Stimulated activated CD8-positive, alpha-beta memory T cell treated with anti-CD3 and anti-CD28 coated beads, Interleukin-4, amount 100 ng/mL, for 1 hour (primary cell): ENCODE measurements at places on chromosomes 6 and 20.

GRCh38 chr20:10167040-10167439 is 51.6 kb upstream of the SNAP25 start:
- no peak for DNase-seq

GRCh38 chr20:38551056-38551626 is 29.9 kb upstream of the ADIG start:
- no peak for DNase-seq

DNA sequence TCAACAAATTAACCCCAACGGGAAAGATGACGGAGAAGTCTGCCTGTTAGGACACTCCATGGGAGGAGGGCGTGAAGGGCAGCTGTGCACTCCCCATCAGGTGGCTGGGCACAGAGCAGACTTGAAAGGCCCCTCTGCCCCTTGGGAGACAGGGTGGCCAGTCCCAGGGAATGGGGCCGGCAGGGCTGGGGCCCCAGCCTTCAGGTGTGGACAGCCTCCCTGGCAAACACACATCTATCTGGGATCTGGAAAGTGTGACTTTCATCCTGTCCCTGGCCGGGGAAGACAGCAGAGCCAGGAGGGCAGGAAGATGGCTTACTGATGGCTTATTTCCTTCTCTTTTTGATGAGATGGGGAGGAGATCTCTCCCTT is 4.5 kb upstream of the FRMD1 start:
- DNase-seq, result no peak

DNA sequence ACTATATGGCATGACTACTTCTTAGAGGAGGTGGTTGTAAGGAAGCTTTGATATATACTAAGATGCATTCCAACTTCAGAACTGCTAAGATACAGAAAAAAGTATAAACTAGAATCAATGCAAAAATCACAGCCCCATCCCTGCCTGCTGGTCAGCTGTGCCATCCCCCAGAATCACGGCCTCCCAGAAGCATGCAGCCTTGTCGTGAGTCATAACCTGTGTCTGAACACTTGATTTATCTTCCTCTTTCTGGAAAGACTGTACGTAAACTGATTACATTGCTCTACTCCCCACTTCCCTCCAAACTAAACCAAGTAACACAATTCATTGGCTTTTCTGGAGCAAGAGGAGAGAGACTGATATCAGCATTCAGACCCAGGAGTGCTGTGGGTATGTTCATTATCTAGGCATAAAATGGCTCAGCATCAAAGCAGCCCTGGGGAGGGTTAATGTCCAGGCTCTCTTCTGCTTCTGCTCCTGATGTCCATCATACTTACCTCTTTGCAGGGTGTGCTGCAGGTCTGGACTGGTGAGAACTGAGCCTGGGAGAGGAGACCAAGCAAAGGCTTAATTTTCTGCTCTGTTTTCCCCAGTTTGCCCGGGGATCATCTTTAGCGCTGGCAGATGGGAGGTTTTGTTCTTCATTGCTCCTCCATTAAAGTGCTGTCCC is 18.4 kb downstream of the SCP2D1 start:
- DNase-seq, result no peak

DNA sequence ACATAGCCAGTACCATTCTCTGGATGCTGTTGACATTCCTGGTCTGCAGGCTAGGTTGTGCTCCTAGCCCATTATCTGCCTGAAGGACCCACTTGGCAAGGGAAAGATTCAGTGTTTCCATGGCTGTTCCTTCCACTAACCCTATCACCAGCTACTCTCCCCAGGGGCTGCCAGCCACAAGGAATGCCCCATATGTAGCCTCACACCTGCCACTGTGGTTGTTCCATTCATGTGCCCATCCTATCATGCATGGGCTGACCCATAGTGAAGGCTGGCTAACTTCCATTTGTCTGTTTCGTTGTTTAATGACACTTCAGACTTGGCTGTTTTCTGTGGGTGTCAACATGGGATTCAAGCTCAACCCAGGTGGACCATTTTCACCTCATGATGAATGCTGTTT is 25.6 kb upstream of the HLA-A start:
- no peak for DNase-seq

DNA sequence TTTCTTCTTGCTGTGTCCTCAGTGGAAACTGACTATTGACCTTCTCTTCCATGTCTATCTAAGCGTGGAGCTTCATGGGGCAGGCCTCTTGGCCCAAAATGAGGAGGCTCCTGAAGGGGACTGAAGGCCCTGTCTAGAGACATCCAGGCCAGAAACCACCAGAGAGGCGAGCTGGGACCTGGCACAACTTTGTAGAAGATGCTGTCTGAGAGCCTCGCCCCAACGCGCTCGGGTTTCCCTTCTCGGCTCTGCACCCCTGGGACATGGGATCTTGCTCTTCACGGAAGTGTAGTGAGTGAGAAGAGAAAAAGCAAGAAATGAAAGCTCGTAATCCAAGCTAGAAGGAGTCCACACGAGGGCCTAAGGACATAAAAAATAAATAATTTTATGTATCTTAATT is 96.8 kb downstream of the GMPR start:
- DNase-seq, result no peak

DNA sequence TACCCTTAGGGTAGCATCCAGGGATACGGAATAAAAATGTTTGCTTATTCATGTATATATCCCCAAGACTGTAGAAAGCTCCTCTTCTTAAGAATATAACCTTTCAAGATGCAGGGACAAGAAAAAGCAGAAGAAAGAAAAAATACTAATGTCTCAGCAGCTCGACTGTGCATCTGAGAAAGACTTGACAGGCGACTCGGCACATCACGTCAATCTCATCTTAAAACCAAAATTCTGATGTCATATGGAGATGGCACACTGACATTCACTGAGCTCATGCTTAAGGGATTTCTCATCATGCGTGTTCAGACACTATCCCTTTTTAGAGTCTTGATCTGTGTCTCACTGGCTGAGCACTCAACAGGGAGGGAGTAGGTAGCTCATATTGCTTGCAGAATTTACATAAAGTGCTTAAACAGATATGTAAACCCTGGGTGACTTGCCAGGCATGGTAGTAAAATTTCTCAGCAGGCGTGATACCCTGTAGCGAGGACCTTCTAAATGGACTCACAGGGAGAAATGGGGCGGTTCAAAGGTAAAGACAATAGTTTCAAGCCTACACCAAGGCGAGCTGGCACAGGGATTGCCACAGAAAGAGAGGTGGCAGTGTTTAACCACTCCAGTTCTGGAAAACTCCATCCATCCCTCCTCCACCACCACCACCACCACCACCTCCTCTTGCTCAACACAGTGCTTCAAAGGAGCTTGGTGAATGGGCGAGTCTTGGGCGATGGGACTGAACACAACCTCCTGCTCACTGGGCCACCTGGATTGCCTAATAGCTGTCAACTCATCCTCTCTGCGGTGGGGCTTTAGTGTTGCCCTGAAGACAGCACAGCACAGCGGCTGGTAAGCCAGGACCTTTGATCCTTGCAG is 330.5 kb downstream of the TFAP2A start:
- no peak for DNase-seq

GRCh38 chr6:89118931-89119330 is 1.1 kb upstream of the SRSF12 start:
- DNase-seq, result no peak

GRCh38 chr6:151497905-151498304 is 4.1 kb downstream of the CCDC170 start:
- no peak for DNase-seq

- no peak for DNase-seq
Measured at GRCh38 chr20:14538433-14538832, 201.0 kb upstream of the FLRT3 start.

DNA sequence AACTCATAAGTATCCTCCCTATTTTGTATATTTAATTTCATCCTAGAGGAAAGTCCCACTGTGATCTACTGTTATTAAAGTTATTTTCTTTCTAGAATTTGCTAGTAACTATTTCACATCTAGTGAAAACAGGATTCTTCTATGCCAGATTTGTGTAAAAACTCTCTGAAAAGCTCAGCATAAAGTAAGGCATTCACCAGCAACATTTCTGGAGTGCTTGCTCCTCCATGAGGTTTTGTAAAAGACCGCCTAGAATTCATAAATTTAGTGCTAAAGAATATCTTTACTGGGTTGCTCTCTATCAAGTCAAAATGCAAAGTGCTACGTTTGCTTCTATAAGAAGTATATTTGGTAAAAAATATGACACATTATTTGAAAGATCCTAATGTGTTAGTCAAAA is 173.5 kb upstream of the IRAK1BP1 start:
- no peak for DNase-seq

DNA sequence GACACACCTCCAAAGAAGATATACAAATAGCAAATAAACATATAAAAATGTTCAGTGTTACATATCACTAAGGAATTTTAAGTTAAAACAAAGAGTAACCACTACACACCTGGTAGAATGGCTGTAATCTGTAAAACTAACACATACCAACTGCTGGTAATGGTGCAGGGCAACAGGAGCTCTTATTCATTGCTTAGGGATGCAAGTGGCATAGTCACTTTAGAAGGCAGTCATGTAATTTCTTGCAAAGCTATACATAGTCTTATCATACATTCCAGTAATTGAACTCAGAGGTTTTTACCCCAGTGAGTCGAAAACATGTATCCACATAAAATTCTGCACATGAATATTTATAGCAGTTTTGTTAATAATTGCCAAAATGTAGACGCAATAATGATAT is 906.8 kb upstream of the CITED2 start:
- no peak for DNase-seq

GRCh38 chr6:164018133-164018532 is 603.6 kb downstream of the QKI start:
- DNase-seq, result no peak

GRCh38 chr20:23668477-23668951 is 20.3 kb downstream of the CST4 start:
- no peak for DNase-seq

DNA sequence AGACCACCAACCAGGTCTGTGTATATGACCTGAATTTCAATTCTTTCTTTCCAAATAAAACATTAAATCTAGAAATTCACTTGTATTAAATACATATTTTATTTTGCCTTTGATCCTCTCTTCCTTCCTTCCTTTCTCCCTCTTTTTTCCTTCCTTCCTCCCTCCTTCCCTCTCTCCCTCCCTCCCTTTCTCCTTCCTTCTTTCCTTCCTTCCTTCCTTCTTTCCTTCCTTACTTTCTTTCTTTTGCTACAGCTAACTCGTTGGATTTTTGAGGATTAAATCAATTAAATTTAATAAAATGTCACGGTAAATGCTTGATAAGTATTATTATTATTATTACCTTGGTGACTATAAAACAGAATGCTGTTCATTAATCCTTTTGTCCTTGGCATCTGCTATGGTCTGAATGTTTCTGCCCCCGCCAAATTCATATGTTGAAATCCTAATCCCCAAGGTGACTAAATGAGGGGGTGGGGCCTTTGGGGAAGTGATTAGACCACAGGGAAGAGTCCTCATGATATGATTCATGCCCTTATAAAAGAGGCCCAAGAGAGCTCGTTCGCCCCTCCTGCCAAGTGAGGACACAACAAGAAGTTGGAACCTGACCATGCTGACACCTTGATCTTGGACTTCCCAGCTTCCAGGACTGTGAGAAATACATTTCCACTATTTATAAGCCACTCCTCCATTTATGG is 67.6 kb upstream of the BTBD3 start:
- no peak for DNase-seq

GRCh38 chr20:7196481-7196880 is 429.0 kb downstream of the BMP2 start:
- DNase-seq, result no peak

- peak; percentile 51 for DNase-seq
Measured at GRCh38 chr6:149934249-149935156, 7.3 kb upstream of the ULBP2 start.

DNA sequence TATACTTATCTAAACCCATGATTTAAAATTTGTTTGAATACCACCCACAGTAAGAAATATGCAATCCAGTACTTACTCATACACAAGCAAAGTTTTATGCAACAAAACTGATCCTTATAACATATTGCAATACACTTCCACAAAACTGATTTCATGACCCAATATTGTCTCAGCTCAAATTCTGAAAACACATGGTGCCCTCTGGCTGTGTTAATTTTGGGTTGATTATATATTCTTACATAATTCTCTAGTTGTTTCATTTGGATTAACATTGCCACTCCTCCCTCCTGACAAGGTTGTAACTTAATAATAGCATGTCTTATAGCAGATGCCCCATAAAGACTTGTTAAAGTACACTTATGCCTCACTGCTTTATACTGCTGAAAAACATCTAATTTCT is 73.0 kb upstream of the TULP1 start:
- DNase-seq, result no peak

DNA sequence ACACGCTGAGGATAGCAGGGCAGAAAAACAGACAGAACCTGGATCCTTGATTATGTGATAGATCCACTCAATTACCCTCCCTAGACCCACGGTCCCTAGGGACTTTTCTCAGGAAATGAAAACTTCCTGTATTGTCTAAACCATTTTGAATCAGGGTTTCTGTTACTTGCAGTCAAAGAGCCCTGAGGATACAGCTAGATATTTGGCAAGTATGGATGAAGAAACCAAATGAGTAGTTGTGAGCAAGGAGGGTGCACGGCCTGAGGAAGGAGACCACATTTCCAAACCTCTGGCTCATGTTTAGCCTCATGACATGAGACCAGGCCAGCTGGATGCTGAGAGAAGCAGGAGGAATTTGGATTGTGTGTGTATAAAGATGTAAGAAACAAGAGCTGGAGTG is 91.6 kb downstream of the MRPL14 start:
- DNase-seq, result no peak

DNA sequence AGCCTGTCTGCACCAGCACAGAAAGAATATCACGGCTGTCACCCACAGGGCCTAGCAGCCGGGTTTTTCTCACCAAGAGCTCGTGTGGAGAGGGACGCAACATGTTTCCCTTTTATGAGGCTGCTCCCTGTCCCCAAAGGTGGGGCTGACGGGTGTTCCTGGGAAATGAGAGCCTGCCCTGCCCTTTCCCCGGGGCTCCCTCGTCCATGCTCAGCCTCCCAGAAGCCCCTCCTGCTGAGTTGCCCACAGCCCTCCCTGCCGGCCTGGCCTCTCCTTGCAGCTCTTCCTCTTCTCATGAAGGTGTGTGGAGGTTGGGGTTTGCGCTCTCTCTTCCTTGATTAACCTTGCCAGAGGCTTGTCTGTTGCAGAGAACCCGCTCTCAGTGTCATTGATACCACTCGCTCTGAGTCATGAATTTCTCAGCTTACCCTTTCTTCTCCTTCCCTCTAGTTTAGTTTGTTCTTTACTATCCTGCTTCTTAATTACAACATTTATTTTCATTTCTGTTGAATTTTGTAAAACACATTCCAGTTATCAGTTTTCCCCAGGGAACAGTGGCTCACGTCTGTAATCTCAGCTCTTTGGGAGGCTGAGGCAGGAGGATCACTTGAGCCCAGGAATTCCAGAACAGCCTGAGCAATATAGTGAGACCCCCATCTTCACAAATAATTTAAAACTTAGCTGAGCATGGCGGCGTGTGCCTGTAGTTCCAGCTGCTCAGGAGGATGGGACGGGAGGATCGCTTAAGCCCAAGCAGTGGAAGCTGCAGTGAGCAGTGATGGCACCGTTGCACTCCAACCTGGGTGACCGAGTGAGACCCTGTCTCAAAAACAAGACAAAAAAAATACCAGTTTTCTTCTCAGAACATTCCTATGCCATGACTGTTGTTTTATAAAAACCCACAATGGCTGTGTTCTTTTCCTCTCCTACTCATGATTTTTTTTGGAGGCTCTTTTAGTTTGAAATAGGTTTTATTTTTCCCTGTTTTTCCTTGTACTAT is 103.8 kb downstream of the TMEM242 start:
- no peak for DNase-seq

GRCh38 chr6:169109411-169110220 is 144.0 kb downstream of the THBS2 start:
- DNase-seq, result no peak
